ENCODE measurements at places on chromosomes 11 and 22. TPM values are rescaled to one million over a fixed set of nuclear protein-coding genes. Genes with fewer than 3 reads are reported as not detected.
A peak's percentile ranks its signal among the peaks of the same experiment; 100 is the strongest.

Gene SPTBN2
- not detected for total RNA-seq

Gene EXPH5
- 0.96 TPM for total RNA-seq

GRCh38 chr11:35563484-35564244 lies 38.2 kb upstream of the PAMR1 start:
- H3K4me3 ChIP-seq = no peak overlapping the region
- peaks cover 3% of the 10 kb centered on the region for H3K36me3 ChIP-seq
- H3K27ac ChIP-seq = no peak overlapping the region

DNA sequence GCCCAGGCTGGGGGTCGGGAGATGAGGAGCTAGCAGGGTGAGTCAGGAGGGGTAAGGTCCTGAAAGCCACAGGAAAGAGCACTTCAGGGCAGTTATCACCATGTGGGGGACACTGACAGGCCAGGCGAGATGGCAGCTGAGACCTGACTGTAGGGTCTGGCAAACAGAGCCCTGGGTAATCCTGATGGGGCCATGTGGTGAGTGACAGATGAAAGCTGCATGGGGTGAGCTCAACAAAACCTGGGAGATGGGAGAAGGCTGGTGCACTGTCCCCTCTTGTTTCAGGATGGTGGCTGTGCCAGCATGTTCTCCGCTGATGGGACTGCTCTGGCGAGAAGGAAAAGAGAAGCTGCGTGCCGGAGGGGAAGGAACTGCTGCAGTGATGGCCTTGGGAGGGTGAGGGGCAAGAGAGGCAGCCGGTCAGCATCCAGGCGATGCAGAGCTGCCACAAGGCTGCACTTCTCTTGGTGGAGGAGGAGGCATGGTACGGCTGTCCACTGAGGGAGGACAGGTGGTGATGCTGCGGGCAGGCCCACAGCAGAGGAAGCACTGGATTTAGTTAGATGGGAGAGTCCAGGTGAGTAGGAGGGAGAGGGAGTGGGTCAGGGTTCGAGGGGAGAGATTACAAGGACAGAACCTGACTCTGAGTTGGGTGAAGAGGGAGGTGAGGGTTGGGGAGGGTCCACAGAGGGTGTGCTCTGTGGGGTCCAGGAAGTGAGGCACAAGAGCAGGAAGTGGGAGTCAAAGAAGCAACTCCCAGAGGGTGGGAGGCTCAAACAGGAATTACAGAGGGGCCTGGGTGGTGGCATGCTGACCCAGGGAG lies 3.8 kb downstream of the TOP3B start:
- H3K36me3 ChIP-seq = peaks cover 12% of the 10 kb centered on the region
- H3K4me1 ChIP-seq = peaks cover 38% of the 10 kb centered on the region
- H3K27ac ChIP-seq = peak overlapping the region; percentile 66
- H3K27me3 ChIP-seq = no peaks in the 10 kb centered on the region
- DNase-seq = no peak

Gene HBG2
- total RNA-seq = 1.7 TPM

DNA sequence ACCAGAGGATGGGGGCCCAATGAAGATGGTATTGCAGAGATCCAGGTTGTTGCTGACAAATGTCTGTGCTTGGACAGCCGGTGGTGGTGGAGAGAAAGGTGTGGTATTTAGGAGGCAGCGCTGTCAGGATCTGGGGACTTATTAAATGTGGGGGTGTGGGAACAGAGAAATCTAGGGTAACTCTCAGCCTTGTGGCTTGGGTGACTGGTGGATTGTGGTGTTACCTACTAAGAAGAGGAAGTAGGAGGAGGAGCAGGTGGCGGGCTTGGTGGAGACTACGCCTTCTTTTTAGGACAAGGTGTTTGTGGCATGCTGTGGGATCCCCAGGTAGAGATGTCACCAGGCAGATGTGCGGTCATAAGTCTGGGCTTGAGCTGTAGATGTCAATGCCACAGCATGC lies 144.0 kb downstream of the GRIK4 start:
- H3K4me3 ChIP-seq = no peak overlapping the region
- H3K27ac ChIP-seq = no peak overlapping the region

GRCh38 chr22:24146791-24147353 lies 34.4 kb upstream of the SUSD2 start:
- no peak for DNase-seq
- H3K4me3 ChIP-seq = no peak overlapping the region
- H3K4me1 ChIP-seq = peaks cover 39% of the 10 kb centered on the region
- H3K27ac ChIP-seq = peak overlapping the region; percentile 90
- peaks cover 2% of the 10 kb centered on the region for H3K36me3 ChIP-seq
- H3K27me3 ChIP-seq = no peaks in the 10 kb centered on the region

DNA sequence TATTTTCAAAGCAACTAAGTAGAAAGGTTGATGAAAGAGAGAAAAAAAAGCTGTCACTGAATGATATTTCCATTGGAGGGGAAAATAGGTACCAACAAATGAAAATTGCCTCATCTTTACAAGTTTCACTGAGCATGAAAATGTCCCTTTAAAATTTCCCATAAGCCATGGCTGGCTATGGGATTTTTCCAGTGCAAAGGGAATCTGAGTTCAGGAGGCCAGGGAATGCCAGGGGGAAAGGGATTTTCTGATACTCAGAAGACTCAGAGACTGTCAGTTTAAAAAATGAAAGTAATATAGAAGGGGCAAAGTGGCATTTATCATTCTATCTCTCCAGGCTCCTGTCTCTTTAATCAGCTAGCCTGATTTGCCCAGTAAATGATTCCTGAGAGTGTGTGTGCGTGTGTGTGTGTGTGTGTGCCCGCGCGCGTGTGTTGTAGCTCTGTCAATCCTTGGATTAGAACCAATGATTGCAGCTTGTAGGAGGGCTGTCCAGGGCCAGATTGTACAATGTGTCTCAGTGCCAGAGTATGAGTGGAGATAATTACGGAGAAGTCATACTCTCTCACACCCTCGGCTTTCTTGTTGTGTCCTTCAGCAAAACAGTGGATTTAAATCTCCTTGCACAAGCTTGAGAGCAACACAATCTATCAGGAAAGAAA lies at the start of gene NTM:
TSS of gene NTM (plus strand) at position 526 of the 662 bp plus-strand sequence.
- H3K27ac ChIP-seq = no peak within 1 kb of the TSS
- no peak for DNase-seq
- H3K4me1 ChIP-seq = no peaks in the 10 kb centered on the region
- no peak within 1 kb of the TSS for H3K4me3 ChIP-seq
